Stimulated activated CD4-positive, alpha-beta T cell treated with anti-CD3 and anti-CD28 coated beads, TNF-alpha, amount 100 ng/mL, for 1 hour (primary cell): ENCODE measurements at places on chromosomes 1 and 21.

DNA sequence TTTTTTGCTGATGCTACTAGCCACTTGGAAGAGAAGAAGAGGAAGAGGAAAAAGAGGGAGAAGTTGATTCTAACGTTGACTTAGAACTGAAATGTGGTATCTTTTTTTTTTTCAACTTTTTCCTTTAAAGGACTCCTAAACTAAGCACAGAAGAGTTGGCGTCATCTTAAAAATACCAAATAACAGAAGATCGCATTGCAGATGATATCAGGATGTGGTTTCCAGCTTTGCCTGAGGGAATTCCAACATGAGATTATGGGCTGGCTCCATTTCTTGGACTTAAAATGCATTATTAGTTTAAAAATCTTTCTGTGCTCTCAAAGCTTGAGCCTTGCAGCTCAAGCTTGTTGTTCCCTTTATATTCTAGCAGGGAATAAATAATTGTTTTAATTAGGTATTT is 29.8 kb downstream of the WDR3 start:
- DNase-seq, result no peak

DNA sequence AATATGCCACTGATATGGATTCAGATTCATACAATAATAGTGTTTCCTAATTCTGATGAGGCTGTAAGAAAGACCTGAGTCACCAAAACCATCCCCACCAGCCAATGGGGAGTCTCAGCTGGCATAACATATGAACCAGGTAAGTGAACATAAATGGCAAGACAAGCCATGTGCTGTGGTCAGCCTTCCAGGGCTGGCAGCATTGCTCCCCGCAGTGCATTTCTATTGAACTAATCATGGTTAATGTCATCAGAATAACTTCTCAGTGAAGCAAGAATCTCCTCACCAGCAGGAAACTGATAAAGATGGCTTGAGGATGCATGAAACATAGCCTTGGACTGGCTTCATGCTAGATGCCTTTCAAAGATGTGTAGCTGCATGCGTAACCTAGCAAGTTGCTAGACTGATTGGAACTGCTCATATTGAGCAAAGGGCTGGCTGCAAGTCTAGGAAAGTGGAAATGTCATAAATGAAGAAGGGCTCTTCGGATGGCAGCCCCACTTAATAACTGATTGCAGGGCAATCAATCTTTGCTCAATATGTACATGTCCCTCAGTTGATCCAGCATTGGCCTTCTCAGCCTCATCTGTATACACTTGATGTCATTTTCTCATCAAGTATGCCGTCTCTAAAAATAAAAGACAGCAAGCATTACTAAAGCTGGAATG is 88.0 kb downstream of the NTNG1 start:
- no peak for DNase-seq

- no peak for DNase-seq
Observed at GRCh38 chr1:245332513-245332912, 177.7 kb downstream of the KIF26B start.

DNA sequence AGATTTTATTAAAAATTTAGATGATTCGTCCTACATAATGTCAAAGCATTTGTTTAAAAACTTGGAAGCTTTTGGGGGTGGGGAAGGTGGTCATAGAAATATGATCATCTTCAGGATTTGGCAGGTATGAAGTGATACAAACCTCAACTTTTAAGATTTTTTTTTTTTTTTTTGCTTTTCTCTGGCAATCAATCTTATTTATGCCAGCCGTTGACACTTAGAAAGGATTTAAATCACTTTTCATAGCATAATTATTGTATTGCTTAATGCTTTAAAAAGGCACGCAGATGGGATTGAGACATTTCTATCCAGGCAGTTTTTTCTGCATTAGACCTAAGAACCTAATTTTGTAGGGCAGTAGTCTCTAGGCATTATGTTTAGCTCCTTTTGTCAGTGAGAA is 19.7 kb downstream of the MRPS6 start:
- DNase-seq, result no peak

DNA sequence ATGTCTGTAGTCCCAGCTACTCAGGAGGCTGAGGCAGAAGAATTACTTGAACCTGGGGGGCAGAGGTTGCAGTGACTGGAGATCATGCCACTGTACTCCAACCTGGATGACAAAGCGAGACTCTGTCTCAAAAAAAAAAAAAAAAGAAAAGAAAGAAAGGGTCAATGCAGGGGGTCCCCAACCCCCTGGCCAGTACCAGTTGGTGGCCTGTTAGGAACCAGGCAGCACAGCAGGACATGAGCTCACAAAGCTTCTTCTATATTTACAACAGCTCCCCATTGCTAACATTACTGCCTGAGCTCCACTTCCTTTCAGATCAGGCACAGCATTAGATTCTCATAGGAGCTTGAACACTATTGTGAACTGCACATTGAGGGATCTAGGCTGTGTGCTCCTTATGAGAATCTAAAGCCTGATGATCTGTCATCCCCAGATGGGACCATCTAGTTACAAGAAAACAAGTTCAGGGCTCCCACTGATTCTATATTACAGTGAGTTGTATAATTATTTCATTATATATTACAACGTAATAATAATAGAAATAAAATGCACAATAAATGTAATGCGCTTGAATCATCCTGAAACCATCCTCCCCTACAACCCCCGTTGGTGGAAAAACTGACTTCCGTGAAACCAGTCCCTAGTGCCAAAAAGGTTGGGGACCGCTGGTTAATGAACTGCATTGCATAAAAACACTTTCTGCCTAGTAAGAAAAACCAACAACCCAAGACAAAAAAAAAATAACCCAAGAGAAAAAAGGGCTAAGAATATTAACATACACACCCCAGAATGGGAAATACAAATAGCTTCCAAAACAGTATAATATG is 2.8 kb downstream of the ZBTB8OS start:
- DNase-seq, result no peak

DNA sequence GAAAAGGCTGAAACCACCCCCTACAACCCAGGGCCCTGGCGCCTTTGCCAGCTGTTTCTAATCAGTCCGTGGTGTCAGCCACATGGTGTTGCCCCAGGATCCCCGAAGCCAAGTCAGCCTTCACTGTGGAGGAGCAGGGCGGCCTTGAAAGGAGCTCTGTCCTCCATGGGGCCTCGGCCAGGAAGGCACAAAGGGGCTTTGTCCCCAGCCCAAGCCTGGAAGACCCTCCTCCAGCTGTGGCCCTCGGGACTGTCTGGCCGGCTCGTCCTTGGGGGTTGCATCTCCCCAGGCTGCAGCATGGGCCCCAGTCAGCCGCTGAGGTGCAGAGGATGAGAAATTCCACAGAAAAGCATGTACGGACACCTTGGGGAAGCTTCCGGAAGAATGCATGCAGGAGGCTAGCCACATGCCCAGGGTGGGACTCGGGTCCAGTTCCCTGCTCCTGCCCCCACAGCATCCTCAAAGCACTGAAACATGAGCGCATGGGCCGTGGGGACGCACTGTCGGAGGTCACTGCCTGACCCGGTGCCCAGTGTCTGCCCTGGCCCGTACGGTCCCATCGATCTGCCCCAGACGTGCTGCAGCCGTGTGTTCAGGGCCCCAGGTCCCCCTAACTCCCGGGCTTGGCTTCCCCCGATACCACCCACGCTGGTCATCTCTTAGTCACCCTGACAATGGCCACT is 38.6 kb upstream of the POFUT2 start:
- DNase-seq, result no peak

GRCh38 chr21:45029298-45029947 is 45.0 kb upstream of the ADARB1 start:
- no peak for DNase-seq

DNA sequence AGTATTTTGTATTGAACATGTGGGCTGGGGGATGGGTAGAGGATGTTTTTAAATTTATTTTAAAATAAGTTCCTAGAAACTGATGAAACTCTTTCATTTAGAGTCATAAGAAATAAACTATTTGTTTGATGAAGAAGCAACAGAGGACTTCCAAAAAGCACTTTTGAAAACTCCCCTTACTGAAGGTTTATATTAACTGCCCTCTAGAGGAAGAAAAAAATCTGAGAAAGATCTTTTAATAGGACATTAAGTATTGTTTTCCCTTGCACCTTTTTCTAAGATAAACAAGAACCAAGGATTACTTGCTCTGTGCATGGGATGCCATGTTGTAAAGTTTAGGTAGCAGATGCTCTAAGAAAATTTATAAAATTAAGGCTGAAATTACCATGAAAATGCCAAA is 14.1 kb downstream of the DISP1 start:
- DNase-seq, result no peak

DNA sequence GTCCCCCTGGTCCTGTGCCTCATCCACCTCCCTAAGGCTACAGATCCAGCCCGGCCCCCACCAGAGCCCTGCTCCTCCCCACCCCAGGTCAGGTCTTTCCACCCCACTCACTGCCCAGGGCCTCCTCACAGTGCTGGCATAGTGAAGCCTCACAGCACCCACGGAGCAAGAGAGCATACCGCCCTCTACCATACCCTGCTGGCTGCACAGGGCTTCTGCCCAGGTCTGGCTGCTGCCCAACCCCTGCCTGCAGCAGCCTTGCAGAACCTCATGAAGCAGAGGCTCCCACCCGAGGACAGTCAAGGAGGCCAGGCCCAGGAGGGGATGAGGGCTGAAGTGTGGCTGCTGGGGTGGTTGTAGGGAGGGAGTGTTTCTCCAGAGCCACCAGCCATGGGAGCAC is 19.7 kb upstream of the ARF1 start:
- no peak for DNase-seq

- DNase-seq, result peak; percentile 42
Observed at GRCh38 chr1:1157426-1157913, 16.2 kb upstream of the TTLL10 start.

- DNase-seq, result no peak
Observed at GRCh38 chr1:111998332-111998731, 8.9 kb upstream of the KCND3 start.

- no peak for DNase-seq
Observed at GRCh38 chr1:180815188-180815587, 97.5 kb upstream of the KIAA1614 start.

- DNase-seq, result no peak
Observed at GRCh38 chr1:15159166-15159555, 5.6 kb downstream of the TMEM51 start.

DNA sequence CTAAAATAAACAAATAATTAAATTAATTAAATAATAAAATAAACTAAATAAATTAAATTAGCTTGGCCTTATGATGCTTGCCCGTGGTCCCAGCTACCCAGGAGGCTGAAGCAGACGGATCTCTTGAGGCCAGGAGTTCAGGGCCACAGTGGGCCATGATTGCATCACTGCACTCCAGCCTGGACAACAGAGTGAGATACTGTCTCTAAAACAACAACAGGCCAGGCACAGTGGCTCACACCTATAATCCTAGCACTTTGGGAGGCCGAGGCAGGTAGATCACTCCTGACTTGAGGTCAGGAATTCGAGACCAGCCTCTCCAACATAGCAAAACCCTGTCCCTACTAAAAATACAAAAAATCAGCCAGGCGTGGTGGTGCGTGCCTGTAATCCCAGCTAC is 12.2 kb upstream of the PINK1 start:
- no peak for DNase-seq

DNA sequence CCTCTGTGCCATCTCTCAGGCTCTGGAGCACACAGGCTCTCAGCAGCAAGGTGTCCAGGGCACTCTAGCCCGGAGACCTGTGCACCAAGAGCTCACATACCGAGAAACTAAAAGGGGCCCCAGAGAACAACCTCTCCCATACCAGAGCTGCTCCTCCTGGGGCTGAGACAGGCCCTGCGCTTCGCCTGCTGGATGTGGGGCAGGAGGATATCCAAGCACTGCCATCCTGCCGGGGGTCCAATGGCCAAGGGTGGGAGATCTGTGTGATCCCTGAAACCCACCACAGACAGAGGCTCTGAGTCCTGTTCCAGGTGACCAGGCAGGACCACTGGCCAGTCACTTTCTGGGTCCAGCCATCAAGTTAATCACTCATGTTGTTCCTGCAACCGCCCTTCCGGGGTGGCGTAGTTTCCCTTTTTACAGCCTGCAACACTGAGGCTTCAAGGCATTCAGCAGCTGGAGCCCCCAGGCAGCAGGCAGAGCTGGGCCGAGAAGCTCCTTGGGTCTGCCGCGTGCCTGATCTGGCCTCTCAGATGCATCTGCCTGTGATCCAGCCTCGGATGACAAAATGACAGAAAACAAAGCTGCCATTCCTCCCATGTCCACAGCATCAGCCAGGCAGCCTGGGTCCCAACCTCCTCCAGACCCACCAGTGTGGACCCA is 36.7 kb upstream of the ACTRT2 start:
- DNase-seq, result no peak

DNA sequence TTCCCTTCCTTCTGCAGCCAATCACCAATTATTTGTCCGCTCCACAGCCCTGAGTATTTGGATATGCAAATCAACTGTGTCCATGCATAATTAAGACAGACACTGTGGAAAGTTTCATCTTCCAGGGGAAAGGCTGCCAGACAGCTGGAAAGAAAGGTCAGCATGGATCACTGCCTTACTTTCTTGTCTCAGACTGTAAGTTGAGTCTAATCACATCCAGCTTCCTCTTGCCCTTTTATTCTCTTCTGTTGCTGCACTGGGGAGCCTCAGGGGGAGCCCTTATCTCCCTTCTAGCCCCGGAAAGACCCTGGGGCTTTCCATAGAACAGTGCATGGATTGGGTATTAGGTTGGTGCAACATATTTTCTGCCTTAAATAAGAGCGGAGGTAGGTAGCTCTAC is 182.9 kb downstream of the OMA1 start:
- no peak for DNase-seq

GRCh38 chr1:82845866-82846265 is 1045.1 kb downstream of the ADGRL2 start:
- no peak for DNase-seq

DNA sequence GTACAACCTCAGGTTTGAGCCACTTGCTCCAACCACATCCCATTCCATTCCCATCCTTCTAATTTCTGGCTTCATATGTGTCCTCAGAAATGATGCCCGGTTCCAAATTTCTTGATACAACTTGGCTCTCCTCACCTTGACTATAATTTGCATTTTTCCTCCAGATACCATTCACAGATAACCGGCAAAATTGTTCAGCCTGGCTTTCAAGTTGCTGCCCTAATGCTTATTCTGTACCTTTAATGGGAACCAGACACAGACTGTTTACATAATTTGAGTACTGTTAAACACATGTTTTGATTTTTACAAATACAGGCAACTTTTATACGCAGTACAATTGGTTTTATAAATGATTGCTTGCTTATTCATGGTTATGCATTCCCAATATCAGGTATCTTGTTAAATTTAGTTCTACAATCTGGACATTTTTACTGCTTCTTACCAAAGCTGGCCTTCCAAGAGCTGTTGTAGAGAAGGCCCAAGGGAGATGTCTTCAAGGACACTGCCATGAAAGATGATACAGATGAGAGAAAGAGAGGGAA is 649.5 kb upstream of the CAMK1G start:
- no peak for DNase-seq

DNA sequence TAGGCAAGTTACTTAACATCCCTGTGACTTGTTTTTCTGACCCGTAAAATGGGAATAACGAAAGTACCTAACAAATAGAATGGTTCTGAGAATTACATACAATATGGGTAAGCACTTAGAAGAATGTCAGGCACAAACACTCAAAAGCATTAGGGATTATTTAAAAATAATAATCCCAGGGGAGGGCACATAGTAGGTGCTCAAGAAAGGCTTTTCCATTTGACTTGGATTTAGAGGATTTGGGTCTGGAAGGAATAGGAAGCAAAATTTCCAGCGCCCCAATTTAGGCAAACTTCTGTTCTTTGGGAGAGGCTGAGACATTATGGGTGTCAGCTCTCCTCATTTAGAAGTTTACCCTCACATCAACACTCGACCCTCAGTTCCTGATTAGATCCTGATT is 115.5 kb downstream of the SYF2 start:
- DNase-seq, result no peak

GRCh38 chr1:50929376-50929958 is 30.6 kb downstream of the FAF1 start:
- DNase-seq, result no peak
